Kidney tubule cell (primary cell): ENCODE measurements at places on chromosomes 3 and 15.

DNA sequence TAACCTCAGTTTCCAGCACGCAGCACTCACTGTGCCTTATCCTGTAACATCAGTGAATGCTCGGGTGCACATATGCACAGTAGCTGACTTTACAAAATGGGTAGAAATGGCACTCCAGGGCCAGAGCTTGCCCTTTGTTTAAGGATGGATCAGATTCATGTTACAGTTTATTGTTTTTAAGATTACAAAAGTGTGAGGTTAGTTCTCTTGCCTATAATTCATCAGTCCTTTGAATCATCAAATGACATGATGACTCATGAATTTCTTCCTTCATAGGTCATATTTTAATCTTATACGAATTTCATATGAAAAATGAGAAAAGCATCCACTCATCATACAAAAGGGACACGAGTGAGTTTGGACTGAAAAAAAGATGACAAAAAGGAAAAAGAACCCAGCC, 545.3 kb downstream of the GBE1 start:
- DNase-seq: peak; percentile 61

DNA sequence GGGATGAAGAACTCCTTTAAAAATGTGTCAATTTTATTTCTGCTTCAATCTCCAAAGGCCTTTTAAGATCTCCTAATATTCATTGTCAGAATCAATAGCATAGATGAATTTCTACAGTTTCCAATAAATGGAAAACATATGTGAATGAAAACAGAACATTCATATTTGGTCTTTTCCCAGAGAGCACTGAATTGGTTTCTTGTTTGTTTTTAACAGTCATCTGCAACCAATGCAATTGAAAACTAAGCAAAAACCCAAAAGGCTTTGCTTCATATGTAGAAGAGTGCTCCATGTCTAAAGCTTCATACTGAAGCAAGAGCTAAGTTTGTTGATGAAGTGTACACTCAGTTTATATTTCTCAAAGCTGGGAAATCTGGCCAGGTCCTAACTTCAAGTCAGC, 426.5 kb upstream of the CDIN1 start:
- no peak for DNase-seq

DNA sequence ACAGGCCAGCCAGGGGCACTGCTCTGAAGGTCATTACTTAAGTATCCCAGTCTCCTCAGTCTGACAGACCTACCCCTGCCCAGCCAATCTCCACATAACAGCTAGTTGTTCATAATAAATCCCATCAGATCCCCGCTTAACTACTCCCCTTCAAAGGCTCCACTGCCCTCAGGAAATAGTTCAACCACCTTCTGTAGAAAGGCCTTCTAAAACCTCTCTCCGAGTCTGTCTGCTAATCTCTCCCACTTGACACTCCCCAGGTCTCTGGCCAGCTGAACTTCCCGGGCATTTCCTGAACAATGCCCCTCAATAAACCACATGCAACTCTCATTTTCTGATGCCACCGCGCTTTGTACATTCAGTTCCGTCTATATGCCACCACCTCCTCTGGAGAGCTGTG, 6.0 kb downstream of the PRC1 start:
- no peak for DNase-seq

GRCh38 chr3:81554388-81554787, 207.1 kb downstream of the GBE1 start:
- DNase-seq: no peak

DNA sequence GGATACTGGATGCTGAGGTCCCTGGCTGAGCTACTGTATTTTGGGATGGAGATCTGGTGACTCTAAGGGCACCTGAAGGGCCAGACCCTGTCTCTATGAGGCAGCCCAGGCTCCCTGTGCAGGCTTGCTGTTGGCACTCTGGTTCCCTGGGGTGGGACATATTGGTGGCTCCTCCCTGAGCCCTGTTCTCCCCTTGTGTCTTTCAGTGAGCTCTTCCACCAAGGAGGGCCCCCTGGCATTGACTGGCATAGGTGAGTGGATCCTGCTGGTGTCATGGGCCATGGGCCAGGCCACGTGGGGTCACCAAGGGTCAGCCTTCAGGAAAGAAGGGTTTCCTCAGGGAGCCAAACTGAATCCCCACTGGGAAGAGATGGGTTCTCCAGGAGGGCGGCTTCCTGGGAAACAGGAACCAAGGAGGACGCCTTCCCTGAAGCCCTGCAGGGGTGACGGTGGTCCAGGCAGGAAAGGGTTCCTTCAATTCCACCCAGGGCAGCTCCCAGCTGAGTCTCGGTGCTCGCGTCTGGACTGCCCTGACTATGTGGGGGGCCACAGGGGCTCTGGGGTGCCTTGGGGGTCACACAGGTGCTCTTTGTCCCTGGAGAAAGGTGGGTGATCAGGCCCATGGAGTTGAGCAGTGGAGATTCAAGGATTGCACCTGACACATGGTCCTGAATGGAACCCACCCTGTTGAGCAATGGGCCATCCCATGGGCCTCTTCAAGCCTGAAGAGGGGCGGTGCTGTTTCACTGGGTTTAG, 220.4 kb downstream of the SNRPN start:
- no peak for DNase-seq

DNA sequence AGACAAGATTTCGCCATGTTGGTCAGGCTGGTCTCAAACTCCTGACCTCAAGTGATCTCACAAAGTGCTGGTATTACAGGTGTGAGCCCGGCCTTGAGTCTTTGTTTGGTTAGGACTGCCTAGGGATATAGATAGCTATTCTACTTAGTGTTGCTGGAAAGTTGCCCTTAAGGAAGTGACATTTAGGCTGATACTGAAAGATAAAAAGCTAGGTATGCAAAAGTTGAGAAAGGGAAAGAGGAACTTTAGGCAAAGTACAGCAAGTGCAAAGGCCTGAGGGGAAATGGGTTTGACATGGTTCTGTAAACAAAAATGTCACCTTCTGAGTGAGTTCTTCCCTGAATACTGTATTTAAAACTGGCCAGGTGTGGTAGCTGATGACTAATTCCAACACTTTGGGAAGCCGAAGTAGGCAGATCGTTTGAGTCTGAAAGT, 111.5 kb downstream of the ZNF609 start:
- peak; percentile 54 for DNase-seq

GRCh38 chr3:25751725-25752124, 31.5 kb downstream of the NGLY1 start:
- DNase-seq: no peak

DNA sequence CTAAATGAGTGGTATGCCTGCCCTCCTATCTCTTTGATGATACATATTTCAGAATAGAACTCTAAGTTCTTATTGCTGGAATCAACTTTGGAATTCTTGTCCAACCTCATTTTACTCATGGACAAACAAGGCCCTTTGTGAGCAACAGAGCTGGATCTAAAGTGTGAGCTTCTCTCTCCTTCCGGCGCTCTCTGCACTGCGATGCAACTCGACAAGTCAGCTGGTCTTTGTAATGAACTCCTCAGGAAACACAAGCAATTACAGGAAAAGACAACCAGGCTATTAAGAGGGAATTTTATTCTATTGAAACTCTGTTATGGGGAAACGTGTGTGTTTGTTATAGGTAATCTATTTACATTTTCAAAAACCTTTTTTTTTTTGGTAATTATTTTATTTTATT, 20.3 kb upstream of the NRROS start:
- no peak for DNase-seq

DNA sequence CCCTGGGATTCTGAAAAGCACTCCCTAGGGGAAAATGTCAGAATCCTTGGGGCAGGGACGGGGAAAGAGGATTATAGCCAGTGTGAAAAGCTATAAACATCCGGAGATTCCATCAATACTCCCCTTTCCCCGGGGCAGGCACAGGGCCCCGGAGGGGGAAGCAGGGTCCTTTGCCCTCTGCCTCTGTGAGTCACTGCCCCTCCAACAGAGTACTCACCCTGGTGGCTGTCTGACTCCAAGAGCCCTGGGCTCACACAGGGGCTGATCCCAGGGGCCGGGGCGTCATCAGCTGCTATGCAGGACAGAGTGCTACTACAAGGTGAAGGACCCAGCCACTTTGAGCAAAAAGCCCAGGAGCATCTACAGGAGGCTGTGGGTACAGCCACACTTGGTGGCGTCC, 133.0 kb upstream of the PRR20G start:
- DNase-seq: no peak

DNA sequence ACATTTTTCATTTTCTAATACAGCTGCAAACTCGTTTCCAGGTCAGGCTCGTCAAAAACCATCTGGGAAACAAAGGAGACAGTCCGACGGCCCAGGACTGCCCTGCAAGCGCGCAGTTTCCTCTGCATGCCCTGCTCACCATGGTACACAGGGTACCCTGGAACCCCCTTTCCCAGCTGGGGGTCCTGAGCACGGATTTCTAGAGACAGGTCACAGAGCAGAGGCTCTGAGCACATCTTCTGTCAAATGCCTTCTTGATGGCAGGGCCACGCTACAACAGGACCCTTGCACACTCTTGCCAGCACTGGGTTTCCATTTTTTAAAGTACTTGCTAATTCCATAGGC, 8.1 kb downstream of the ZXDC start:
- no peak for DNase-seq

- no peak for DNase-seq
Observed at GRCh38 chr15:48467801-48468200, 136.6 kb downstream of the DUT start.

DNA sequence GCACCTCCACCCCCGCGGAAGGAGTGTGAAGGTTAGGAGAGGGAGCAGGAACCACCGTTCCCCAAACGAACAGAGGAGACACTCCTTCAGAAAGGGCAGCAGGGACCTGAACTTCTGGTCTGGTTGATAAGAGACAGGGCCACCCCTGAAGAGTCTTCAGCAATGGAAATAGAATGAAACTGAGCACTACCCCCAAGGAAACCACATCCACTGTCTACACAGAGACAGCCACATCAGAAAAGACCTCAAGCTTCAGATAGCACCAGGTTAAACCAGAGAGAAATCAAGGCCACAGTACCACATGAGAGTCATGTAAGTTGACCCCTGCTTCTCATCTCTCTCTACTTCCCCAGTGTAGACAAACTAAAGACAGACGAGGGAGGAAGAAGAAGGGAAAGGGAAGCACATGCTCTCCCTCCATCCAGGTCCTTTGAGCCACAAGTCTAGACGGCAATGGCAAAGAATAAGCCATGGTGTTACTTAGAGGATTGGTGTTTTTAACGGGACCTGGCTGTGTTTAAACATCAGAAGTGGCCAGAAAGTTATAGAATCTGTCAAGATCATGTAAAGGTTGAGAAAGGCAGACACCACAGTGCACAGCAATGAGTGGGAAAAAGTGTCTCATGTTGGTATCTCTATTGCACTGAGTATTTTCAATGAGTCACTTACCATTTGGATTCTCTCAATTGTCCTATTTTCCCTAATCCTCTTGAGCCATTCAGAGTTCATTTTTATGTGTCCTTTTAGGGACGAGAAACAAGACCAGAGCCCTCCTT, 31.4 kb upstream of the CTNNB1 start:
- no peak for DNase-seq
